Amniotic stem cell (primary cell): ENCODE measurements at places on chromosomes 16 and 17.

DNA sequence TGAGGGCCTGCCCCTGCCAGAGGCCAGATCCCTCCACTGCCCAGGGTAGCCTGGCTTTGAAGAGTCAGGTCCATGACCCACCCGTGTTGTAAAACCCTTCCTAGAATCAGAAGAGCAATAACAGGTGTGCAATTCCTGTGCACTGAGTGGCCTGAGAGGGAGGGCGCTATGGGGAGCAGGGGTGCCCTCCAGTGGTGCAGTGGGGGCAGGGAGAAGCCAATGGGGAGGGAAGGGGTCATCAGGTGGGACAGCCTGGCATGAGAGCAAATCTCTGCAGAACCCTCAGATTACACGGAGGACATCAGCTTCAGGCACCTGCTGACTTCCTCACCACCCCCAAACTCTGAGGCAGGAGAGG, 72.9 kb upstream of the ZNF469 start:
- no peak for DNase-seq

- DNase-seq = no peak
Observed at GRCh38 chr16:3101841-3102470, 2.9 kb upstream of the ZSCAN10 start.

- no peak for DNase-seq
Observed at GRCh38 chr16:57935904-57936303, 35.0 kb downstream of the CNGB1 start.

DNA sequence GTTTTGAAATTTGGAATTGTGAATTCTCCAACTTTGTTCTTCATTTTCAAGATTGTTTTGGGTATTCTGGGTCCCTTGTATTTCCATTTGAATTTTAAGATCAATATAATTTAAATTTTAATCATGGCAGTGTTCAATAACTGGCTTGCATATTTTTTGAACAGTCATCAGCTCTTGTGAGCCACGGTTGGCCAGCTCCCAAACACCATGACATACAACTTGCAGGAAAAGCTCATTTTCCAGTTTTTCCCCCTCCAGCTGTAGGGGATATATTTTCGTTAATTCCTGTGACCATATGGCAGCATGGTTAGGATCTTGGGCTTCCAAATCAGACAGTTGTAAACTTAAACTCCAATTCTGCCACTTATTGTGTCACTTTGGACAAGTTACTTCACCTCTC, 690.1 kb downstream of the WWOX start:
- DNase-seq = no peak

- DNase-seq = no peak
Observed at GRCh38 chr17:41354536-41354935, 3.9 kb upstream of the KRT33A start.

- no peak for DNase-seq
Observed at GRCh38 chr17:31291820-31292219, 5.2 kb downstream of the OMG start.

GRCh38 chr17:77245162-77245926, 104.6 kb downstream of the SEC14L1 start:
- no peak for DNase-seq

DNA sequence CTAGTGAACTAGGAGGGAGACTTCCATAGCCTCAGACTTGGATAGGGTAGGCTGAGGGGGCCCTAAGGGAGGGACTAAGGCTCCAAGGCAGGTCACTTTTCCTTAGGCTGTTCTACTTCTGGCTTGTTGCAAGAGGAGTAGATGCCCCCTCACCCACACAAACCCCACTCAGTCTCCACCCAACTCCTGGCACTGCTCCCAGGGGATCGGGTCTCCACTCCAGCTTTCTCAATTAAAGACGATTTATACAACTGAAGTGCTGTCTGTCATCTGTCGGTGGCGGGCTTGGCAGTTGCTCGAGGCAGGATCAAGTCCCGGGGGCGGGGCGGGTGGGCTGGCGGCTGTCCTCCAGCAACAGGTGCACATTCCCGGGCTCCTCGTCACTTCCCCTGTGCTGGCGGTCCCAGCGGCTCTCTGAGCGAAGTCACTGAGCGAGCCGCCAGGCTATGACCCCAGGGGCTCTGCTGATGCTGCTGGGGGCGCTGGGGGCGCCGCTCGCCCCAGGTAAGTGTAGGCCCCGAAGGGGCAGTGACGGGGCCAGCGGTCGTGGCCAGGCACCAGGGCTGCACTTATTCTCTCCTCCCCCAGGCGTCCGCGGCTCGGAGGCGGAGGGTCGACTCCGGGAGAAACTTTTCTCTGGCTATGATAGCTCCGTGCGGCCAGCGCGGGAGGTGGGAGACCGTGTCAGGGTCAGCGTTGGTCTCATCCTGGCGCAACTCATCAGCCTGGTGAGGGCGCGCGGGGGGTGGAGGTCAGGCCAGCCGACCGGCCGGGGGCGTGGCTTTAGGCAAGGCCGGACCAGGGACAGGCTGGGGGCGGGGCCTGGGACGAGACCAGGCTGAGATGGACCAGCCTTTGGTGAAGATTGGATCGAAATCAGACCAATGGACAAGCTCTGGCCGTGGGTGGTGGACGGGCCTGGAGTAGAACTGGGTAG, at the start of gene CHRNB1:
TSS of gene CHRNB1 (plus strand) at position 380 of the 937 bp plus-strand sequence. CDS start at position 447, 67 bp downstream.
- DNase-seq = no peak

DNA sequence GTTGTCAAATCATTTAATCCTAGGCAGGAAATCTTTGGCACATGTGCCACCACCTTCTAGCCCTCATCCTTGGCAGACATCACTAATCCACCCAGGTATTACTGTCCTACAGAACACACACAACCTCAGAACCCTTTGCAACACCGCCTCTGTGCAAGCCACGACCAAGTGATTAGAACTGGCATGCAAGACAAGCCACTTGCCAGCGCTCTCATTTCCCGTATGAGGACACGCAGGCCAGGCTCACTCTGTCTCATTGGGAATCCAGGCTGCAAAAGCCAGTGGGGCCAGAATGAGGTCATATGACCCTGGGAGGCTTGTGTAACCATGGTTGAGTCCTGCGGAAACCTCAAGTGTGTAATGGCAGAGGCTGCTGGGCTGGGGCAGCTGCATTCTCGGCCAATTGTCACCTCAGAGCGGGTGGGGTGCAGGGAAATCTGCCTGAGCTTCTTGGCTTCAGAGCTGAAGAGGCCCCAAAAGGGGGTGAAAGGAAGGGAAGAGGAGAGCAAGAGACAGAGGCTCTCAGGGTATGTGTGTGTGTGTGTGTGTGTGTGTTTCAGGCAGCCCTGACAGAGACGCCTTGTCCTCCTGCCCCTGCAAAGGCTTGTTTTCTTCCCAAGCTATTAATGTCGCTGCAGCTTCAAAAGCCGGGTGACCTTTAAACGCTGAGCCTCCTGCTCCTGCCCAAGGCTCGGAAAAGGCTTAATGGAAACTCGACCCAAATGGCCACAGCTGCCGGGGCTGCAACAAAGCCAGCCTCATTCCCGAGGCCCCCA, 43.2 kb upstream of the MRPS23 start:
- peak; percentile 97 for DNase-seq

- no peak for DNase-seq
Observed at GRCh38 chr16:81544700-81545271, 100.2 kb downstream of the CMIP start.

GRCh38 chr16:78591682-78592103, 492.2 kb downstream of the WWOX start:
- no peak for DNase-seq

GRCh38 chr16:87314990-87315420, 2.2 kb downstream of the C16orf95 start:
- no peak for DNase-seq

DNA sequence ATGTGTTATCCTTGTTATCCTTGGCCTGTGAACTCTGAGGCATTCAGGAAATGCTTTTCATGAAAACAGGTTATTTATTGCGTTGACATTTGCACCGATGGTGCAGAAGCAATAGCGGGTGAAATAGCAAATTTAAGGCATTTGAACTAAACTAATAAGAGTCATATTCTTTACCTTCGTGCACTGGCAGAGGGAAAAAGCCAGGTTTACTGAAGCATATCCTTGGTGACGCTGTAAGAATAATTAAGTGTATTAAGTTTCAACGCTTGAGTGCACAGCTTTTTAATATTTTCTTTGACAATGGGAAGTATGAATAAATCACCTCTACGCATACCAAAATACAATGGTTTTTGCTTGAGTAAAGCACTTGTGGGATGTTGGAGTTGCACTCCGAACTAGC, 13.6 kb upstream of the KPNA2 start:
- no peak for DNase-seq

- DNase-seq = no peak
Observed at GRCh38 chr17:29273924-29274323, 20.0 kb downstream of the NUFIP2 start.

DNA sequence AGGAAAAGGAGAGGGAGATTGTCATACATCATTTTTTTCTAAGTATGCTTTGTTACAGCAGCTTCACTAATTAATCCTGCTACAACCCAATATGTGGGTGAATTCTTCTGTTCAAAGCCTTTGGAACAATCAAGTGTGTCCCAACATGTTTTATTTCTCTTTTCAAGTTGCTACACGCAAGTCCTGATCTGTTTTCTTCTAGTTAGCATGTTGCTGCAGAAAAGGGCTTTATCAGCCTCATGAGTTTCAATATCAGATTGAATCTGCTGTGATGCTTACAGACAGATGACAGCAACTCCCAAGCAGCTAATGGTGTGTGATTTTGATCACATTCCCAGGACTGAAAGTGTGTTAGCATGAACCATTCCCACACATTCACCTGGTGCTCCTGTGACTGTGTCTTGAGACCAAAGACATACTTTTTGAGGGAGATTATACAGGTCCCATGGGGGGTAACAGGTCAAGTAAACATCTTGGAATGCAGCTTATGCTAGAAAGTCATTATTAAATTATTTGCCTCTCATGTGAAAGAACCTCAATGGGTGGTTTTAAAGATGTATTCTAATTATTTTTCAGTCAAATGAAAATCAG, 96.9 kb upstream of the KCNJ16 start:
- no peak for DNase-seq

- no peak for DNase-seq
Observed at GRCh38 chr17:47813512-47814031, 8.0 kb downstream of the OSBPL7 start.

- DNase-seq = no peak
Observed at GRCh38 chr16:51508490-51509212, 357.6 kb upstream of the SALL1 start.

DNA sequence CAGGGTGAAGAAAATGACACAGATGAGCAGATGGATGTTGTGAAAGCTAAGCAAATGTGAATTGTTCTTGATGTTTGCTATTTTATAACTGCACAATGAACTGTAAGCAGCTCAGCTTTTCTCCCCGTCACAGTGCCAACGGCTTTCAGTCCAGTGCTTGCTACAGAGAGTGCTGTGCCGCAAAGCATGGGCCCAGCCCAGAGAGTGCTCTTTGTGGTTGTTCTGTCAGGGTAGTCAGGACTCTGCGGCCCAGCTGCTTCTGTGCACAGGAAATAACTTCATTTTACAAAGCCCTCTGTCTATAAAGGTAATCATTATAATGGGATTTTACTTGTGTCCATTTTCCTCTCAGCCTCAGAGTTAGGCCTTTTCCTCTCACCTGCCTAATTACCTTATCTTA, 39.1 kb downstream of the CDRT15 start:
- no peak for DNase-seq

DNA sequence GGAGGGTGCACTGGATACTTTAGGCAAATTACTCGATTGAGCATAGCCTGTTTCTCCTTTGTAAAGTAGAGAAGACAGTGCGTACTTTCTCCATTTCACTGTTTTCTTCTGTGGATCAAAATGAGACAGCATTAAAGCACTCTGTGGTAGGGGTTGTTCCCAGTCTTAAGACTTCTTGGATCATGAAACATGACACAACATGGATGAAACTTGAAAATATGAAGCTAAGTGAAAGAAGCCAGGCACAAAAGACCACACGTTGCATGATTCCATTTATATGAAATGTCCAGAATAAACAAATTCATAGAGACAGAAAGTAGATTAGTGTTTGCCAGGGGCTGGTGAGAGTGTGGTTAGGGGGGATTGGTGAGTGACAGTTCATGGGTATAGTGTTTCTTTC, 61.8 kb upstream of the MED9 start:
- DNase-seq = no peak

- no peak for DNase-seq
Observed at GRCh38 chr16:77918809-77919707, 103.3 kb upstream of the CLEC3A start.

DNA sequence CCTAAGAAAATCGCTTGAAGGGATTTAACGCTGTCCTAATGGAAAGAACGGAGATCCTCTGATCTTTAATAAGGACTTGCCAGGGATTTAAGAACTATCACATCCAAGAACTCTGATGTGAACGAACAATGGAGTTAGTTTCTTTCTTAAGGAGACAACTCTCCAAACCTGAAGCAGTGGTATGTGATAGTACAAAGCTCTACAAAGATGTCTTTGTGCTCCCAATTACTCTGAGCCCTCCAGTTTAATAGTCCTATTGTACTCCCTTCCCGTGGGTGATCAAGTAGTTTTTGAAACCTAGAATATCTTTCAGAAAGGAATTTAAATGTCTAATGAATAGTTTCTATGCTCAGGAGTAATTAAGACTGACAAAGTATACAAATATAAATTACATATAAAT, 123.8 kb downstream of the FTO start:
- DNase-seq = no peak

- DNase-seq = no peak
Observed at GRCh38 chr17:2710803-2711607, 559 bp downstream of the CLUH start.

GRCh38 chr16:9050102-9050830, 41.2 kb upstream of the HAPSTR1 start:
- DNase-seq = no peak

DNA sequence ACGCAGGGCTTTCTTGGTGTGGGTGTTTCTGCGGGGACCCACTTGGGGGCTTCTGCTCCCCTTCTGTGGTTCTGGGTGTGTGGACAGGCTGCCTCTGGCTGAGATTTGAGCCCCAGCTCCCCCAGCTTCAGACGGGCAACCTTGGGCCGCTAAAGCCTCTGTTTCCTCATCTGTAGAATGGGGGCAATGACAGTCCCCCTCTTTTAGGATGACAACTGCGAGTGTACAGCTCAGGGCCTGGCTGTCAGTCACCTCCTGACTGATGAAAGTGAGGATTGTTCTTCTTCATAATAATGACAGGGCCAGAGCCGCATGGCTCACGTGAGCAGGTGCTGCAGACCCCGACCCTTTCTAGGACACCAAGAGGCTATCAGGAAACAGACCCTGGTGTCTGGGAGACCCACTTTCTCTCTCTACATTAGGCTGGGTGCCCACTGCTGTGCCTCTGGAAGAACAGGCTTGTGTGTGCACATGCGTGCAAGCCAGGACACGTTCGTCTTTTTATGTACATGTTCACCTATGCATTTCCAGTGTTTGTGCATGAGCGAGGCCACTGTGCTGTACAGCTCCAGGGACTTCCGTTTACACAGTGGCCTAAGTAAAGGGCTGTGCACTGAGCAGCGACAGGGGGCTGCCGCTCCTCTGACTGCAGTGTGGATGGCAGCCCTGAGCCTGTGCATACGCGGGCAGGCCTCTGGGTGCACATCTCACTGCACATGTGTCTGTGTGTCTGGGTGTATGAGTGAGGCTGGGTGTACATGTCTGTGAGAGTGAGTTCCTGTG, 4.6 kb downstream of the SPNS3 start:
- no peak for DNase-seq
